ENCODE measurements at places on chromosomes 2 and 18.

DNA sequence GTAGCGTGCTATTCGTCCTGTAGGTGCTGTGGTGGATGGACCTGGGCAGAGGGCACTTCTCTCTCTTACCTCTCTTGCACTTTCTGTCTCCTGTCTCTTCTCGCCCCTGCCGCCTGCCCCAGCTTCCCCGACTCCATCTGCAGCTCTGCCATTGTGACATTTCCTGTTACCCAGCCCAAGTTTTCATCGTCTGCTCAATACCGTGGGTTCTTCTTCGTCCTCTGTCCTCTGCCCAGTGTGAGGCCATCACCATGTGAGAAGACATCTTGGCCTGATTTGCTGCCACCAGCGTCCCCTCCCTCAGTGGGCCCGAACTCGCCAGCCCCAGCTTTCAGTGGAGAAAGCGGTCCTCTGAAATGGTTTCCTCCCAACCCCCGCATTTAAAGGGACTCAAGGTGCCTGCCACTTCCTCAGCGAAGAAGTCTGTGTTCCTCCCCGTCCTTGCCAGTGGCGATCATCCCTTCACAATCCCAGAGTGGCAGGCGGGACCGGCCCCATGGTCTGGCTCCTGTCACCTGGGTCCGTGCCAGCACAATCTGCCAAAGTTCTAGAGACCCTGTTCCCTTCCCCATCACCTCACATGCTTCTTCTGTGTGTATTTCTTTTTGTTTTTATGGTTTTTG lies 18.0 kb downstream of the TGOLN2 start:
- no peak for DNase-seq

DNA sequence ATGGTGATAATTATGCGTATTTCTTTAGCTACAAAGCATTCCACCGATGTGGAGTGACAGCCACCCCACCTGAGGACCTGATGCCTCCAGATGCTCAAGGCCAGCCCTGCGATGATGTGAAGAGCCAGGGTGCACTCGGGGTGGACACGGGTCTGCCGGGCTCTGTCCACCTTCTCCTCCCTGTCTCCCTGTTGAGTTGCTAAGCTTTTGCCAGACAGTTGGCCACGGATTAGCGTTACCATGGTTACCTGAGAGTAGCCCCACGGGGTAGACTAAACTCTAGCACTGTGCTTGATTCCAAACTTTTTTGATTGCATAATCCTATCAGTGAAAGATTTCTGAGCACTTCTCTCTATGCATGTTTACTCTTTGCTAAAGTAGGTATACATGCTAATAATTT lies 86.2 kb downstream of the SMIM21 start:
- DNase-seq = no peak

DNA sequence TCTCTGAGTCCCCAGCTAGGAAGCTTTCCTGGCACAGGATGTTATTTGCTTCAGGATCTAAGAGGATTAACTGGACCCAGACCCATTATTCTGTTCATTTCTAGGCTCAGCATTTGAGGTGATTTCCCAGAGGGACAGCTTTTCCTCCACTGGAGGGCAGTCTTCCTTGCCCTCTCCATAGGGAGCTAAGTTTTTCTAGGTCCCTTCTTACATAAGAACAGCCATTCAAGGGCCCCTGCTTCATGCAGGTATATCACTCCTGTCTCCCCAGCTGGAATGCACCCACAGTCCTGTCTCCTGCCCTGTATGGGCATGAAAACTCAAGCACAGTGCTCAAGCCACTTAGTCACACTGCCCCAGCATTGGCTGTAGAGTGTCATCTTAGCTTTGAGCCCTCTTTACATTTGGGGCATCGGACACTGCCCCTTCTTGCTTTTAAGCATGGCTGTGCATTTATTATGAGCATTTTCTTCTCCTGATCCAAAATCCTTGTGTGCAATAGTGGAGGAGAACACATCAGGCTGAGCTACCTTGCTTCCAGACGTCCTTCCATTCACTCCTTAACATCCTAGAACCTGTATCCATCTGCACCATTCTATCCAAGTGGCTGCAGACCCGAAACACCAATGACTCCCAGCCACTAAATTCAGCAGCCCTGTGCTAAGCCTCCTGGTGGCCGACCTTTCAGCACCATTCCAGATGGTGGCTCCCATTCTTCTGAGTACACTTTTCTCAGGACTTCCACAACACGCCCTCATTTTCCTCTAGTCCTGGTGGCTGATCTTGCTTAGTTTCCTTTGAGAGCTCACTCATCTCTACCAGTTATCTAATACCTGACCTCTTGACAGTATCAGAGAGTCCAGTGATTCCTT lies 80.0 kb downstream of the COPS8 start:
- DNase-seq = no peak

GRCh38 chr2:160615706-160616105 lies 122.1 kb upstream of the RBMS1 start:
- no peak for DNase-seq

GRCh38 chr2:189022492-189022891 lies 48.3 kb downstream of the COL3A1 start:
- DNase-seq = no peak

DNA sequence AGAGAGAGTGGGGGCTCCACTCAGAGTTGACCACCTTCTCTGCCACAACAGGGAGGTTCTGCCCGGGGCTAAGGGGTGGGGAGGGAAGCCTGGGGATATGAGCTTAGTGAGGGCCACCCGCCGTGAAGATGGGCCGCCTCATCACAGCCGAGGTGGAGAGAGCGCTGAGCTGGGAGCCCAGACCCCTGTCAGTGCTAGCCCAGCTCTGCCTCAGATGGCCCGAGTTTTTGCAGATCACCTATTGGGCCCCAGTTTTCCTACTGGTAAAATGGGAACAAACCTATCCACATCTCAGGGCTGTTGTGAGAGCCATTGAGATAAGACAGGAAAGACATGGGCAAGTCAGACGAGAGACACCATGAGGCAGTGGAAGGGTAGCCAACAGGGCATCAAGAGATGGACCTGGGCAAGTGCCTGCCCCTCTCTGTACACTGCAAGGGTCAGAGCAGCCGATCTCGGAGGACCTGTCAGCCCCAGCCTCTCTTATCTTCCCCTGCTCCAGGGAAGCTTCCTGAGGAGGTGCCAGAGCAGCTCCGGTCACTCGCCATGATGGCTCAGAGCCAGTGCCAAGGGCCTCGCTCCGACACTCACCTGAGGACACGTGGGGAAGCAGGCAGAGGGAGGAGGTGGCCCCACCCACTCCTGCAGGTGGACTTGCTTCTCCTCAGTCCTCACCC lies 88.9 kb downstream of the MCFD2 start:
- DNase-seq = no peak

GRCh38 chr2:200408428-200409316 lies 101.2 kb downstream of the KCTD18 start:
- DNase-seq = no peak

- no peak for DNase-seq
Observed at GRCh38 chr2:240451108-240451611, 15.7 kb downstream of the GPC1 start.

DNA sequence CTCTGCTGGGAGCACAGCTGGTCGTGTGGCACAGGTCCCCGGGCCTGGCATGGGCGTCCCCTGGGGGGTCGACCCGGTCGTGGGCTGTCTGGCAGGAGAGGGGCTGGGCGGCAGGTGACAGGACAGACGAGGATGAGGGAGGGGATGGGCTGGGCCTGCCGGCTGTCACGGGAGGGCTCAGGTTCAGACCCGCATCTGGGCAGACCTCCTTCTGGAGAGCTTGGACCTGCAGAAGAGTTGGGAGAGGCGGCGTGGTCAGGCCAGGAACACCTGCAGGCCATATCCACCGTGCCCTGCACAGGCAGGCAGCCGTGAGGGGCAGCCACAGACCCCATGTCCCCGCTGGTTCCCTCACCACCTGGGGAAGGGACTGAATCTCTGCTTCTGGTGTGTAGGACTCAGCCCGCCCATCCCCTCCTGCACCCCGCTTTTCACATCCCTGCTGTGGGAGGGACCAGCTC lies 25.5 kb downstream of the AQP12A start:
- no peak for DNase-seq

DNA sequence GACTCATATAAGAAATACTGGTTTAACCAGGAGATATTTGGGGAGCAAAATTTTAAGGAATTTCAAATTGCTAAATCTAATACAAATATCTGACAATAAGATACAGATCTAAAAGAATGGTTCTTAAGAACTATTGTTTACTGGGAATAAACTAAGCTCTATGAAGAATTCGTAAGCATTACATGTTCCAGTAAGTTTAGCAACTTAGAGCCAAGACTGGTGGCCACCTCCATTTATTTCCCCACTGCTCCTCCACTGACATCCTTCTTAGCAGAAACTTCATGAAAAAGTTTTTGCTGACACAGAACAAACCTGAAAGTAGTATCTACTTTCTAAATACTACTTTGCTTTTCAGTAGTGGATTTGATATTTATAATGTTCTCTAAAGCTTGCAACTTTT lies 83.0 kb downstream of the ACSL3 start:
- DNase-seq = no peak

DNA sequence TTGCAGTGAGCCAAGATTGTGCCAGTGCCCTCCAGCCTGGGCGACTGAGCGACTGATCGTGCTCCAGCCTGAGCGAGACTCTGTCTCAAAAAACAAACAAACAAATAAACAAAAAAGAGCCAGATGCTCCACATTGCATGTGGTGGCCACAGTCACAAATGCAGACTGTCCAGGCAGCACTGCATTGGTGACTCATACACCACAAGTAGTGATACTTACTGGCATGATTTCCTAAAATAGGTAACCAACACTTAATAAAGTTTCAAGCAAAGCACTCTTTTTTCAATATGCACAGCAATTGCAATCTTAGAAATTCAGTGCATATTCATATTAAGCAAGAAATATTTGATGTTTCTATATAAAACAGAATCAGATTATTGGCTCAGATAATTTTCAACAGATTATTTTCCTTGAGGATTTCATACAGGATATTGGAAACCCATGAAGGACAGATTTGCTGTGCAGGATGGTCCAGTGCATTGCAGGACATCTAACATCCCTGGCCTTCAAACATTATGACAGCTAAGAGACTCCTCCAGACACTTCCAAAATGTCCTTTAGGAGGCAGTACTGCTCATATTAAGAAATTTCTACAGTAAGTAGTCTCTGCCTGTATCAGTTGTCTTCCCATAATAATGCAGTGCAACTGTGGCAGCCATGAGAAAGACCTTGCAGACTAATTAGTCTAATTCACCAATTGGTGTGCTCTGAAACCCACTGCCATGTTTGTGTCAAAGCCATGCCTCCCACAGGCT lies 10.5 kb upstream of the SLC1A4 start:
- no peak for DNase-seq

DNA sequence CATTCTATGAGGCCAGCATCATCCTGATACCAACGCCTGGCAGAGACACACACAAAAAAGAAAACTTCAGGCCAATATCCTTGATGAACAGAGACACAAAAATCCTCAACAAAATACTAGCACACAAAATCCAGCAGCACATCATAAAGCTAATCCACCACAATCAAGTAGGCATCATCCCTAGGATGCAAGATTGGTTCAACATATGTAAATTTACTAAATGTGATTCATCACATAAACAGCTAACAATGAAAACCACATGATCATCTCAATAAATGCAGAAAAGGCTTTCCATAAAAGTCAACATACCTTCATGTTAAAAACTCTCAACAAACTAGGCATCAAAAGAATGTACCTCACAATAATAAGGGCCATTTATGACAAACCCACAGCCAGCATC lies 65.3 kb downstream of the WDPCP start:
- DNase-seq = no peak

DNA sequence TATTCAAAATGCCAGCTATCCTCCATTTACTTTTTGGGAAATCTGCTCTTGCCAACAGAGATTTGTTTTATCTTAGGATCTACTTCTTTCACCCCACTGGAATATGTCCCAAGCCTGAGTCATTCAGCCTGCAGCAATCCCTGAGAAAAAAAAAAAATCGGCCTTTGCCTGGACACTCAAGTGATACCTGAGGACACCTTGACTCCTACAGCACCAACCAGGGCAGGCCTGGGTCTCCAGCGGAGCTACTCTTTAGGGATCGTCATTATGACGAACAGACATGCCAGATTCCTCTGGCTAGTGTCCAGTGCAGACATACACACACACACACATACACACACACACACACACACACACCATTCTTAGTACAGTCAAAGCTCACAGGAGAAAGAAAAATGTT lies 2.2 kb upstream of the UGT1A6 start:
- DNase-seq = no peak

DNA sequence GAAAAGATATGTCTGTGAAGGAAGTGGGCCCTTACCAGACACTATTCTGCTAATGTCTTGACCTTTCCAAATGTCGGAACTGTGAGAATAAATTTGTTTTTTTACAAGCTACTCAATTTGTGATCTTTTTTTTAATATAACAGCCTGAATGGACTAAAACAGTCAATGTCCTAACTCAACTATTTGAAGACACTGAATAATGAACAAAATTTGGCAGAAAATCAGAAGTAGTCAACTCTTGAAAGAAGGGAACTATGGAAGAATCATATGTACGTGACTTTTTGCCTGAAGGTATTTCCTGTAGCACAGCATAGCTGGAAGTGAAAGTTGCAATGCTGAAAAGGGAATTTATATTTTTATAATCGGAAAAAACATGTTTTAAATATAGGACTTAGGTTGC lies 351.8 kb upstream of the TFPI start:
- no peak for DNase-seq

DNA sequence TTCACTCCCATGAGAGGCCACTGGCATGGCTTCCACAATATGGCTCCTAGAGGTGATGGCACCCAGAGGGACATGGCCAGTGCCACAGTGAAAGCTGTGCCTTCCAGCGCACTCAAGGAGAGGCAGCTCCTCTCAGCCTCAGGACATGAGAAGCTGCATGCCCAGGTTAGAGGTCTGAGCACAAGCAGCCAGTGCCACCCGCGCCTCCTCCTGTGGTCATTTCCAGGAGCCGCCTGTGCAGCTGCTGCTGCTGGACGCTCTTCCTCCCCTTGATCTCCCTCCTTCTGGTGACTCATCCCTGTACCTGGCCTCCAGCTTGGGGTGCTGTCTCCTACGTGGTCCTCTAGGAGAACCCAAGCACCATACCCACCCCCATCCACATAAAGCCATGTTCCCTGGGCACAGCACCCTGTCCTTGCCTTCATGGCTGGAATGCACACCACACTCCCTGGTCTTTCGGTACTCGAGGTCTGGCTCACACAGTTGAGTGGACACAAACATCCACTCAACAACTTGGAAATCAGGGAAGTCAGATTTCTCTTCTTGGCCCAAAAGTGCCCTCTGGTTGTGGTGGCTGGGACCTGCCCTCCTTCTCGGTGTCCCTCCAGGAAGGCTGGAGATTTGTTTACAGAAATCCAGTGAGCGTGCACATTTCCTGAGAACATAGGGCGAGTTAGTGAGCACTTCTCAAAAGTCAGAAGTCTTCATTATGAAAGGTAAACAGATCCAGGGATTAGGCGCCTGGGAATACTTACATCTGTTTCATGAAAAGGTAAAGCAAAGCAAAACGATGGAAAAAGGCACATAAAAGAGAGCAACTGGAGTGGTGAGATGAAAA lies 96.7 kb downstream of the EIPR1 start:
- no peak for DNase-seq

GRCh38 chr2:17747684-17748452 lies 5.7 kb downstream of the SMC6 start:
- no peak for DNase-seq

GRCh38 chr18:61753373-61753772 lies 139.4 kb downstream of the RNF152 start:
- DNase-seq = no peak

- DNase-seq = no peak
Observed at GRCh38 chr2:53259395-53260009, 508.1 kb upstream of the CHAC2 start.

- DNase-seq = no peak
Observed at GRCh38 chr2:233389601-233390125, 35.4 kb downstream of the DGKD start.

GRCh38 chr18:69898241-69898861 lies 49.3 kb downstream of the CD226 start:
- DNase-seq = no peak

GRCh38 chr18:46953195-46953594 lies 35.8 kb downstream of the KATNAL2 start:
- DNase-seq = no peak

Data from right renal cortex interstitium (tissue), 3 donors.